Central memory CD8-positive, alpha-beta T cell (primary cell): ENCODE measurements at places on chromosomes 2 and 18.

- H3K27ac ChIP-seq = no peak overlapping the region
- no peaks in the 10 kb centered on the region for H3K4me1 ChIP-seq
- no peak overlapping the region for H3K4me3 ChIP-seq
- no peak for DNase-seq
Measured at GRCh38 chr2:69400121-69400520, 13.1 kb upstream of the GFPT1 start.

DNA sequence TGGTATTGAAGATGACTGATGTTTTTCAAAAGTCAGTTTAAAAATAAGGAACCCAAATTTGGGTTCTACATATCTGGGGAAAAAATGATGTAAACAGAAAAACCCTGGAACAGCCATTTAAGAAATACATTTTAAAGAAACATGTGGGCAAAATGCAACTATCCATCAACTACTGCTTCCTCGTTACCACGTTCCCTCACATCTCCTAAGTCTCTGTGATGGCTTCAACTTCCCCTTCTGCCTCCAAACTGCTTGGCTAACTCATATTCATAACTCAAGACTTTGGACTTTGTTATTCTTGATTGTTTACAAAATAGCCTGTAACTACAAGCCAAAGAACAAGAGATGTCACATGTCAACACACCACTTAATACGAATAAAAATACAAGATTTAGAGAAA, 116.3 kb downstream of the DYM start:
- no peak overlapping the region for H3K4me3 ChIP-seq
- no peak overlapping the region for H3K27ac ChIP-seq
- DNase-seq = no peak
- peaks cover 6% of the 10 kb centered on the region for H3K4me1 ChIP-seq
- peaks cover 6% of the 10 kb centered on the region for H3K36me3 ChIP-seq

DNA sequence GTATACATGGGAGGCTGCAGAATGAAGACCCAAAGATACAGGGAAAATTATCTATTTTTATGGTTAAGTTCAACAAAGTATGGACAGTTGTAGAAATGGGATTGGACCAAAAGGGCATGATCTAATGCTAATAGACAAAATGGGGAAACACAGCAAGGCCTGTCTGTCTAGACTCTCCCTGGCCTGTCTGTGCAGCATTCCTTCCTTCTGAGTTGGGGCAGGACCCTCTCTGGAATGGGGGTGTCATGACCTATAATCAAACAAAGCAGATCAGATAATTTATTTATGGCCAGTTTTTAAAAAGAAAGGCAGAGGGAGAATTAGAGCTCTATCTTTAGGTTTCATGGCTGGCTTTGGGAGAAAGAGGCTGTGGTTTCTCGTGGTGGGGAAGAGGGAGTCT, 104.4 kb downstream of the CTIF start:
- H3K4me3 ChIP-seq = no peak overlapping the region
- H3K27me3 ChIP-seq = peaks cover 50% of the 10 kb centered on the region
- H3K4me1 ChIP-seq = no peaks in the 10 kb centered on the region

- peaks cover 27% of the 10 kb centered on the region for H3K36me3 ChIP-seq
- DNase-seq = no peak
- no peaks in the 10 kb centered on the region for H3K27me3 ChIP-seq
- H3K4me3 ChIP-seq = peak overlapping the region; percentile 100
- H3K27ac ChIP-seq = peak overlapping the region; percentile 97
- peaks cover 57% of the 10 kb centered on the region for H3K4me1 ChIP-seq
Measured at GRCh38 chr2:84972207-84972783, 1.3 kb downstream of the KCMF1 start.

GRCh38 chr2:233084488-233084887, 24.3 kb downstream of the INPP5D start:
- peaks cover 47% of the 10 kb centered on the region for H3K36me3 ChIP-seq
- H3K4me1 ChIP-seq = peaks cover 91% of the 10 kb centered on the region
- peak; percentile 50 for DNase-seq
- H3K27ac ChIP-seq = peak overlapping the region; percentile 93
- no peaks in the 10 kb centered on the region for H3K27me3 ChIP-seq
- peak overlapping the region; percentile 81 for H3K4me3 ChIP-seq

DNA sequence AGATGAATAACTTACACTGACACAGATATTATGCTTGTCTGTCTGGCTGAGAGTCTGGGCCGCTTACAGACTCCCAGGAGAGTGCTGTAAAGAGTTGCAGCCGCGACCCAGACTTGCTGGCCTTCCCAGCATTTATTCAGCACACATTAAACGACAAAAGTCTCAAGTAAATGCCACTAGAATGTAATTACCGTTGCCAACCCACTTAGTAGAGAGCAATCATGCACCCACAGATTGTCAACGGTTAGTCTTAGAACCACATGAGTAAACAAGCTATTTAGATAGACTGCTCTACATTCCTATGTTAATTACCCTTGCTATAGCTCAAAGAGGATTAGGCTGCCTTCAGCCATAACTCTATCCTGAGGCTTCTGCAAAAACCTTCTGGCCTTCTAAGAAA, 47.8 kb upstream of the C2orf74 start:
- DNase-seq = no peak
- no peak overlapping the region for H3K27ac ChIP-seq
- peaks cover 7% of the 10 kb centered on the region for H3K36me3 ChIP-seq
- H3K27me3 ChIP-seq = no peaks in the 10 kb centered on the region

GRCh38 chr18:27175245-27175644, 9.9 kb downstream of the CHST9 start:
- H3K27me3 ChIP-seq = no peaks in the 10 kb centered on the region
- no peaks in the 10 kb centered on the region for H3K4me1 ChIP-seq
- no peak overlapping the region for H3K4me3 ChIP-seq
- no peaks in the 10 kb centered on the region for H3K36me3 ChIP-seq

GRCh38 chr2:10868465-10869314, 43.0 kb upstream of the KCNF1 start:
- peaks cover 9% of the 10 kb centered on the region for H3K27me3 ChIP-seq
- no peak for DNase-seq
- peaks cover 17% of the 10 kb centered on the region for H3K4me1 ChIP-seq
- H3K36me3 ChIP-seq = peaks cover 2% of the 10 kb centered on the region

- H3K36me3 ChIP-seq = no peaks in the 10 kb centered on the region
- no peaks in the 10 kb centered on the region for H3K4me1 ChIP-seq
- H3K27ac ChIP-seq = no peak overlapping the region
- no peak for DNase-seq
- no peaks in the 10 kb centered on the region for H3K27me3 ChIP-seq
Measured at GRCh38 chr2:6392966-6393365, 472.7 kb downstream of the CMPK2 start.

DNA sequence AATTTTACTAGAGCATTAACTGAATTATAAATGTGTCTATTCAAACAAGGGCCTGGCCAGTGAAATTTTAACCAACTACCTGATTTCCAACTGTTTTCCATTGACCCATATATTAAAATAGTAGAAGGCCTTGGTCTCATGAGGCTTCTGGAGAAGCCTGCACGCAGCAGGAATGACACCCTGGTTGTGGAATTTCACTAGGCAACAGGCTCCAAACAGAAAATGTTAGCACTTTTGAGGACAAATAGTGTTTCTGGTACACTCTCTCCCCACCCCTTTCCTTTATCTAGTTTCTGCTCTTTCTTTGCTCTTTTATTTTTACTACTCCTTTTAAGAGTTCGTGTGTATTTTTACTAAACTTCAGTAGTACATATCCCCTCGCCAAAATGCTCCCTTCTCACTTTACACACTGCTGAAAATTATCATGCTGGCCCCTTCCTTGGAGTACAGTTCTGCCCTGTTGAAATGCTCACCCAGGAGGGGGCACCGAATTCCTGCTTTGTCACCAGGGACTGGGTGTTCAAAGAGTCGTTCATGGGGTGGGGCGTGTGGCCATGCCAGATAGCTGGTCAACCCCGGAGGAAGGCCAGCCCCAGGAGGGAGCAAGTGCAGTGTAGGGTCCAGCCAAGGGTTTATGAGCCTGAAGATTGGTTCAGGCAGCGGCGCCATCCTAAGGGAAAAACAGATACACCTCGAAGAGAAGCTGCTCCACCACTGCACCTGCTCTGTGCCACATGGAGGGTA, 22.1 kb upstream of the COL6A3 start:
- peaks cover 54% of the 10 kb centered on the region for H3K4me1 ChIP-seq
- DNase-seq = no peak
- peaks cover 12% of the 10 kb centered on the region for H3K36me3 ChIP-seq

DNA sequence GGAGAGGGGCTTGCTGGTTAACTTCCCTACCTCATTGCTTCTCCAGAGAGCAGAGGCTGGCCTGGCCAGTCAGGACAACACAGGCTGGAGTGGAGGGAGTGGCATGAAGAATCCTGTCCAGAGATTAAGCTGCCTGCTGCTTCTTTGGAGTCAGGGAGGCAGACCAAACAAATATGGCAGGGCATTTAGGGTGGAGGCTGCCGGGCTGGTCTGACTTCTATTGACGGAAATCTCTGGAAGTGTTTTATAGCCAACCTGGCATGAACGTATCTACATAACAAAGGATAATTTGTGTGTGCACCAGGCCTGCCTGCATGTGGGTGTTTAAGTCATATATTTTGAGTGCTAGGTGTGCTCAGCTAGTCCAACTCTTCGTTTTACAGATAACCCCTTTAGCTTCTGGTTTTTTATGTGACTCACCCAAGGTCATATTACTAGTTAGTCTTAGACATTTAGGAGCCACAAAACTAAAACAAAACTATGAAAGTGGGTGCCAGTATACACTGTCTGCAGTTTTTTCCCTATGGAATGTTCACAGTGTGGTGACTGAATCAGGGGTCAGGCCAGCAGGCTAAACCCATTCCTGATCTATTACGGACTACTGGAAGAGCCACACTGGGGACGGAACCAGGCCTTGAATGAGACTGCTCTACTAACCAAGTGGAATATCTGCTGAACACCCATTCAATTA, 5.5 kb downstream of the NPC1 start:
- no peaks in the 10 kb centered on the region for H3K27me3 ChIP-seq
- no peak overlapping the region for H3K4me3 ChIP-seq
